ENCODE measurements at places on chromosomes 1 and 21.

GRCh38 chr1:192810253-192810880 lies 1.5 kb downstream of the RGS2 start:
- DNase-seq, result no peak

DNA sequence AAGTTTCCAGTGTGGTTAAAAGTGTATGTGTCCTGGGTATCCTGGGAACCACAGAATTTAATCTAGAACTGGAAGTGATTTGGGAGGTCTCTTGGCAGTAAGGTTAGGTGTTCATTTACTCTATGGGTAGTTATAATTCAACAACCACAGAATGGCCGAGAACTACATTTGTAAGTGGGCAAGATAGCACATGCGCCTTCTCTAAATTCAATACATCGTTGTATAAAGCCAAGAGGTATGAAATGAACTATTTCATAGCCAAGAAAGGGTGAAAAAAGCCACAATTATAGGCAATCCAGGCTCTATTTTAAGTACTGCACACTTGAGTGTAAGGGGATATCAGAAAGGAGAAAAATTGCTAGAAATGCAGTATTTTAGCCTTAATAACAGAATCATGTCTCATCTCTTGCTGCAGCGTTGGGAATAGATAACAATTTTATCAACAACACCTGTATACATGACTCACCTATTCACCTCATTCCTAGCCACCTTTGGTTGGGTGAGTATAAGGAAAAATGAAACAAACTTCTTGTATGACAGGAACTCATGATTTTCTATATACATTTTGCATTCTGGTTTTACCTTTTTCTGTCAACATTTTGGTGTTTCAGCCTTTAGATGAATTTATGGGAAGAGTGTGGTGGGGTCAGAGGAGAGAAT lies 4.5 kb downstream of the SDCCAG8 start:
- DNase-seq, result no peak

- no peak for DNase-seq
Measured at GRCh38 chr1:169894424-169895145, 889 bp upstream of the SCYL3 start.

GRCh38 chr1:231171623-231172197 lies 9.9 kb downstream of the TRIM67 start:
- no peak for DNase-seq

GRCh38 chr1:203682473-203683383 lies 56.1 kb downstream of the ATP2B4 start:
- no peak for DNase-seq

- DNase-seq, result no peak
Measured at GRCh38 chr1:208230668-208231529, 13.3 kb downstream of the PLXNA2 start.
